ENCODE measurements at places on chromosomes 4 and X. TPM values are rescaled to one million over a fixed set of nuclear protein-coding genes. Genes with fewer than 3 reads are reported as not detected.

- H3K4me3 ChIP-seq = no peak overlapping the region
- no peaks in the 10 kb centered on the region for H3K4me1 ChIP-seq
- no peak overlapping the region for H3K27ac ChIP-seq
- H3K27me3 ChIP-seq = no peaks in the 10 kb centered on the region
Observed at GRCh38 chr4:54971474-54971950, 153.9 kb downstream of the KDR start.

DNA sequence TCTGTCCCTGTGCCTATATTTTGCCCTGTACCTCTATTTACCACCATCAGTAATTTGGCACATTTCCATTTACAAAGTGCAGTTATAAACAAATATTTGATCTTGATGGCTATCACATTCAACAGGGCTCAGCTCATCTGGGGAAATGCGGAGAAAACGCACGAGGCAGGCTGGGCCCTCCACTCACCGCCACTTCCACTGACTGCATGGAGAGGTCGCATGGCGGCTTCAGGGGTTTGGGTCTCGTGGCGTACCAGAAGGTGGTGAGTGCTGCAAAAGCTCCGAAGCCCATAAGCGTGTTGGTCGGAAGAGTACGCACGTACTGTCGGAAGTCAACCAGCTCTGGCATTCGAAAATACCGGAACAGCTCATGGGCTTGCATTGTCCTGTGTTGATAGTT, 22.6 kb downstream of the ACSL1 start:
- peaks cover 41% of the 10 kb centered on the region for H3K4me1 ChIP-seq
- no peaks in the 10 kb centered on the region for H3K27me3 ChIP-seq
- peak overlapping the region; percentile 36 for H3K27ac ChIP-seq
- H3K36me3 ChIP-seq = no peaks in the 10 kb centered on the region

DNA sequence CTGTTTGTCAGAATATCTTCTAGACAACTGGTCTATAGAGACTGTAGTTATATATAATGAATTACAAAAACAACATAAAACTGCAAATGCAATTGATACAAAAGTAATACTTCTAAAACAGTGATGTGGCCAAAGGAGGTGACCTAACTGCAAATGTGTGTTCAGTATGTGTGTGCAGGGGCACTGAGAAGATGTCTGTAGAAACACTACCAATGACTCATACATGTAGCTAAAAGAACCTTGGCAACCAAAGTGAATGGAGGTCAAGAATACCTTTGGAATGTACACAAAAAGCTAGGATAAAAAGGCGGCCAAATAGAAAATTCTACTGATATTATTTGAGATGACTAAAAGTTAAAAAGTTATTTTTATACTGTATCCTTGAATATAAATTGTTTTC, 261.8 kb downstream of the CAMK2D start:
- H3K36me3 ChIP-seq = no peaks in the 10 kb centered on the region
- peak; percentile 21 for DNase-seq
- no peaks in the 10 kb centered on the region for H3K4me1 ChIP-seq
- H3K27ac ChIP-seq = peak overlapping the region; percentile 39
- no peak overlapping the region for H3K4me3 ChIP-seq

DNA sequence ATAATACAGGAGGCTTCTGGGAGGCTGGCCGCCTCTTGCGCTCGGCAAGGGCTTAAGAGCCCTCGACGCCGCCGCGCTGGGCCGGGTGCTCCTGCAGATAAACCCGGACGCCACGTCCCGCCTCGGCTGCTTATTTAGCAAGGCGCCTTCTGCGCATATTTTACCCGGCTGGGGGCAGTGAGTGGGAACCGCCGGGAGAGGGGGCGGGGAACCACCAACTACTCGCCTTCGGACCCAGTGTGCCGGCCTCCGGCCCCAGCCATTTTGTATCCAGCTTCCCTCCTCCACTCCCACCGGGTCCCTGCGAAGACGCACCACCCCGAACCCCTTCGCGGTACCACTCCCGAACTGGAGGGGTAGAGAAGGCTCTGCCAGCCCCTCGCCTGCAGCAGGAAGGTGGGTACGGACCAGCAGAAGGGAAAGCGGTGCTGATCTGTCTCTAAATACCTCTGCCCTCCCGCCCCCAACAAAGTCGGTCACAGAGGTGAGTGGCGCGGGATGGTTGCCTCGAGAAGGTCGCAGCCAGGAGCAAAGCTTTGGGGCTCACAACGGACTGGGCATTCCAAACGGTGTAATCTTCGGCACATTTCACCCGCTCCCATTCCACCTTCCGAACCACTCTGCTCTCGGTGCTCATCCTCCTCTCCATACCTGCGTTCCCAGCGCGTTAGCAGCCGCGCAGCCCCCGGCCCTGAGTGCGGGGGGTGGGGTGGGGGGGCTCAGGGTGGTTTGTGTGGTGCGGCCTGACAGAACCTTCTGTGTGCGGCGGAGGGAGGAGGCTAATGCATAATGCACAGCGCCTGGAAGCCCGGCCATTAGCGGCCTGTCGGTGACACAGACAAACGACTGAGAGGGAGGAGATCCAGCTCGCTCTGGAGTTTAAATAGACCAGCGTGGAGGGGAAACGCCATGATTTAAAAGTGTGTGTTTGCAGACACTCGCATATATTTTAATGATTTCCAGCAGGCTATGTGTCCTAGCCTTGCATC, 4.9 kb upstream of the BCOR start:
- H3K4me1 ChIP-seq = peaks cover 57% of the 10 kb centered on the region
- H3K36me3 ChIP-seq = no peaks in the 10 kb centered on the region
- peak overlapping the region; percentile 93 for H3K27ac ChIP-seq
- DNase-seq = peak; percentile 46

DNA sequence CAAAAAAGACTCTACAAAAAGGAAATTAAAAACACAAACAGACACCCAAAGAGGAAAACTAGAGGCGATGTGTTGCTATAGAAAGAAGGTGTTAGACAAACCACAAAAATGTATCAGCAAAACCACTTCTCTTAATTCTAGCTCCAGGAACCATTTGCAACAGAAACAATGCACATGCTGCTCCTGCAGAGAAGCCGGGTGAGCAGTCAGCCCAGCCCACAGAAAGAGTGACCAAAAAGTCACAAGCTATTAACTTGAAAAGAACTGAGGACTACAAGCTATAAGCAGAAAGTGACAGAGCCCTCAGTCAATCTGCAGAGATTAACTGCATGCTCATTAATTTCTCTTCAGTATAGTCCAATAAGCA, 96.2 kb upstream of the KLHL13 start:
- H3K27ac ChIP-seq = no peak overlapping the region
- no peak overlapping the region for H3K4me3 ChIP-seq
- H3K4me1 ChIP-seq = no peaks in the 10 kb centered on the region
- H3K27me3 ChIP-seq = no peaks in the 10 kb centered on the region

- no peak overlapping the region for H3K4me3 ChIP-seq
- no peak overlapping the region for H3K27ac ChIP-seq
- no peaks in the 10 kb centered on the region for H3K27me3 ChIP-seq
- peak; percentile 70 for DNase-seq
- no peaks in the 10 kb centered on the region for H3K4me1 ChIP-seq
Observed at GRCh38 chr4:182478475-182478874, 235.3 kb downstream of the TENM3 start.

C4orf36 gene
- 1.3 TPM for total RNA-seq

PDLIM5 gene
- total RNA-seq = 121 TPM

CABS1 gene
- total RNA-seq = not detected
